ENCODE measurements at places on chromosomes 2 and 18.

DNA sequence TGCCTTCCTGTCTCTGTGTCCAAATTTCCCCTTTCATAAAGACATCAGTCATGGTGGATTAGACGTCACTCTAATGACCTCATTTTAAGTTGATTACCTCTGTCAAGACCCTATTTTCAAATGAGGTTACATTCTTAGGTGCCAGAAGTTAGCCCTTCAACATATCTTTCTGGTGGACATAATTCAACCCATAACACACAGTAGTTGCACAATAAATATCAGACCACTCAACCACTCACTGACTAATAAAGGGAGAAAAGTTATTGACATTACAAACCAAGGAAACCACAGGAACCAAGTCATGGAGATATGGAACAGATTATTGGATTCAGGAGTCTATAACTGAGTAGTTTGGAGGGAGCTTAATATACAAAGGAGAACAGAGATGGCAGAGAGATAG, 377.4 kb upstream of the ACVR2A start:
- no peak for DNase-seq

- DNase-seq: peak; percentile 38
Measured at GRCh38 chr2:49616800-49617199, 462.5 kb upstream of the FSHR start.

- no peak for DNase-seq
Measured at GRCh38 chr2:144441711-144442141, 78.2 kb downstream of the ZEB2 start.

DNA sequence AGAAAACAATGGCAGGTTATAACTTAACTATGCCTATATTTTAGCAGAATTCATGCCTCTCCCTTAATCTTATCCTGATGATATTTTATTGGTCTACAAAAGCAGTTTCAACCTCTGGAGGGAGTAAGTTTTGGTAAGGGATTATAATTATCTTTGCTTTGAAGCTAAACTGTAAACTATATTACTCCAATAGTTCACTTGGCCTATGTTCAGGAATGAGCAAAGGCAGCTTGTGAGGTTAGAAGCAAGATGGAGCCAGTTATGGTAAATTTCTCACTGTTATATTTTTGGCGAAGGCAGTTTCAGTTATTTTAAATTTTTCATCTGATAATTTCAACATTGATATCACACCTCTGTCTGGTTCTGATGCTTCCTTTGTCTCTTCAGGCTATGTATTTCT, 192.5 kb upstream of the RGPD4 start:
- no peak for DNase-seq

- DNase-seq: no peak
Measured at GRCh38 chr2:204966245-204966644, 421.0 kb downstream of the PARD3B start.

GRCh38 chr2:20621366-20622295, 29.3 kb downstream of the HS1BP3 start:
- DNase-seq: no peak

- DNase-seq: no peak
Measured at GRCh38 chr2:99602476-99602875, 112.7 kb upstream of the REV1 start.
